ENCODE measurements at places on chromosomes 7 and 10.

- no peak for DNase-seq
These were observed 41.8 kb downstream of the ITIH5 start for GRCh38 chr10:7625009-7625408.

- DNase-seq: no peak
These were observed 3.5 kb downstream of the ELMO1 start for GRCh38 chr7:37445064-37445723.

- DNase-seq: no peak
These were observed 704.0 kb upstream of the LRRN3 start for GRCh38 chr7:110386913-110387312.

GRCh38 chr7:47826754-47827153, 121.5 kb downstream of the PKD1L1 start:
- no peak for DNase-seq

GRCh38 chr7:127770885-127771284, 118.9 kb downstream of the SND1 start:
- no peak for DNase-seq

DNA sequence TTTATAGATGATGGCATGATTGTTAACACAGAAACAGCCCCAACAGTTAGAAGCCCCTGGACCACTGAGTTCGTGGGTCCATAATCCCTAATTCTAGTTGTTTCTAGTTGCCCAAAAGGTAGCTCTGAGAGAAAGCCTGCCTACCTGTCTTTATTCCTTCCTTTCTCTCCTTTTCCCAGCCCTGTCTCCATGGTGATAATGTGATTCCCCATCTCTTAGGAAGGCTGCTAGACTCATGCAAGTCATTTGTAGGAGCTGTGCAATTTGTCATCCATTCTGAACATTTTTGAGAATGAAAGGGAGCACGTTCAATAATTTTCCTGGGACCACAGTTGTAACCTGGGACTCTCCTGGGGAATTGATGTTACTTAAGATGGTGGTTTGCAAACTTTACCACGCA, 183.4 kb downstream of the EMX2 start:
- DNase-seq: no peak

GRCh38 chr10:42979181-42979580, 97.7 kb upstream of the RET start:
- DNase-seq: no peak

DNA sequence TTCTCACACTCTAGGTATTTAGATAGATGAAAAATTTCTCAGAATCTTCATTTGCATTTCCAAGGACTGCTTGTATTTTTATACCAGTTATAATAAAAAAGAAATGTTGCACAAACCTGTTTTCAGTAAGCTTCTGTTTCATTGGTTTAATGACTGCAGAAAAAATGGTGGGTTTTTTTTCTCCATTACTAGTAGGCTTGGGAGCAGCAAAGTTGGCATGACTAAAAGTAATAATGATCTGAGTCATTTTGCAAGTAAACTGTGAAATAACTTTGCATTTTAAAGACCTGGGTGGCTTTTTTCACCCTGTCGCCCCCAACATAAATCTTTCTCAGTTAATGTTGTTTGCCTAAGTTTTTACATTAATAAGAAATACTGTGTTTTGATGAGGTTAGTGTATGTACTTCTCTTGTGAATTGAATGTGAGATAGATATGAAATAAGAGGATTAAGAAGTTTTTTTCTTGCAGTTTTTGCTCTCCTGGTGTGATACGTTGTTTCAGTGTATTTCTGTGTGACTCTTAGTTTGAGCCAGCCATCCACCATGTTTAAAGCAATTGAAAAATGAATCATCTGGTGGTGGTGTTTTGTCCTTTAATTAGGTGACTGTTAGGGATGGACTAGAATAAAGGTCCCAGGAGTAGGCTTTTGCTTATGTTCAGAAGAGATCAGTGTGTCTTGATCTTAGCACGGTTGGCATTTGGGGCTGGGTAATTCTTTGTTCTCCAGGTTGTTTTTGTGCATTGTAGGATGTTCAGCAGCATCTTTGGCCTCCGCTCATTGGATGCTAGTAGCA, 1.8 kb downstream of the GNAI1 start:
- no peak for DNase-seq
